ENCODE measurements at places on chromosomes 7 and 10.

GRCh38 chr7:29806208-29806994 lies at the start of gene WIPF3:
Gene WIPF3, plus strand, starts transcription at chr7:29806508. Its CDS starts 28,217 bp downstream, at chr7:29834725.
- DNase-seq, result no peak

DNA sequence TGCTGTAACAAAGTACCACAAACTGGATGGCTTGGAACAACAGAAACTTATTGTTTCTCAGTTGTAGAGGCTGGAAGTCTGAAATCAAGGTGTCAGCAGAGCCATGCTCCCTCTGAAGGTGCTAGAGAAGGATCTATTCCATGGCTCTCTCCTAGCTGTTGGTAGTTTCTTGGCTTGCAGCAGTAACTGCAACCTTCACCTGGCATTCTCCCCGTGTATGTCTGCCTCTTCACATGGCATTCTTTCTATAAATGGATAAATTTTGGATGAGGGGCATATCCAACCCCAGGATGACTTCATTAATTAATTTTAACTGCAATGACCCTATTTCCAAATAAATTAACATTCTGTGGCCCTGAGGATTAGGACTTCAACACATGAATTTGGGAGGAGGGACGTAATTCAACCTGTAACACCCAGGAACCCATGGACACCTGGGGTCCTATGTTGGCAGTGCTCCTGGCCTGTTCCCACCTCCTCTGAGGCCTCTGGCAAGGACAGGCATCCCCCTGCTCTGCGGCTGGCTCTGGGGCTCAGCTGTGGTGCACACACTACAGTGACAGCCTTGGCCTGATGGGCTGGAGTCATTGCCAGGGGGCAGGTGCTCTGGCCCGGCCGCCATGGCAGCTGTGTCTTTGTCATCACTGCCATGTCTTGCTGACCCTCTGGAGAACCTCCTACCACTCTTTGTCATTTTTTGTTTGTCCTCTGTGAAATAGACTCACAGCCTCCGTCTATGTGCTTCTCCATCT lies 30.8 kb downstream of the LSMEM1 start:
- DNase-seq, result no peak

GRCh38 chr7:128264477-128264876 lies 23.4 kb downstream of the LEP start:
- DNase-seq, result no peak

GRCh38 chr10:19231034-19231433 lies 182.4 kb downstream of the MALRD1 start:
- no peak for DNase-seq

DNA sequence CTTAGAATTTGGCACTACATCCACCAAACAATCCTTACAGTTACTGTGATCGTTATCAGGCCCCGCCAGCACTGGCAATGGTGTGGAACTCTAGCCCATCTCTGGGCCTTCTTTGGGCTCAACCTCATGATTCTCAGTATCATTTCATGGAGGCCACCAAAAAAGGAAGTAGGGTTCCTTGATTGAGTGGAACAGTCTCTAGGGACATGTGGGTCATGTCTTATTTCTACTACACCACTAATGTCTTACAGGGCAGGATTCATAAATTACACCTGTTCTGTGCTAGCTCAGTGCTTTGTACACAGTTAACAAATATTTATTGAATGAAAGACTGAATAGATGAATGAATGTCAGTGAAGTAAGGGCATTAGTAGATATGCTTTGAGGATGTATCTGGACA lies 53.9 kb downstream of the AP3M1 start:
- no peak for DNase-seq

GRCh38 chr7:65827366-65827765 lies 45.5 kb upstream of the VKORC1L1 start:
- DNase-seq, result no peak

DNA sequence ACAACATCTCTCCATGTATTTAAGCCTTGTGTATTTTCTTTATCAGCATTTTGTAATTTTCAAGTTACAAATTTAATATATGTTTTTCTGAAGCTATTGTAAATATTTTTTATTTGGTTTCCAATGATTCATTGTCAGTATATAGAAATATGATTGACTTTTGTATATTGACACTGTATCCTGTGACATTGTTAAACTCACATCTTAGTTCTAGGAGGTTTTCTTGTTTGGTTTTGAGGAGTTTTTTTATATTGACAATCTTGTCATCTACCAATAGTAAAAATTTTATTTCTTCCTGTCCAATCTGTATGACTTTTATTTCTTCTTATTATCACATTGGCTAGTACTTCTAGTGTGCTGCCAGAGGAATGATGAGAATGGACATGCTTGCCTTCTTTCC lies 393.7 kb downstream of the GPAM start:
- no peak for DNase-seq

- DNase-seq, result no peak
Measured at GRCh38 chr7:49630513-49630912, 142.9 kb upstream of the VWC2 start.

GRCh38 chr10:97861924-97862323 lies 12.3 kb downstream of the GOLGA7B start:
- no peak for DNase-seq

DNA sequence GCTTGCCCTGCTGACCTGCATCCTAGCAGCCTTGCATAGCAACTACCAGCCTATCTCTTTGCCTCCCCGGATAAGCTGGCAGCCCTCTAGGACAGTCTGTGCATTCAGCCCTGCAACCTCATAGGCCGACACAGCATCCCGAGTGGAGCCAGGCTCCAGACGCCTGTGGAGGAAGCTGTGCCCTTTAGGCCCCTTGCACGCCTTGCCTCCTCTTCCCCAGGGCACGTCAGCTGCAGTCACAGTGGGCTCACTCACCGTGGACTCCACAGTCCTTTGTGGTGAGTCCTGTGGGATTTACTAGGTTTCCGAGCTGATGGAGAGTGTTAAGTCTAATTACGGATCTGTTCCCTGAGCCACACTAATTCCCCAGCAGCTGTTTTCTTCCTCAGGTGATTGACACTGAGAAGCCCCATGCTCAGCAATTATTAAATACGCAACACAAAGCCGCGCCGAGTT lies 540.0 kb downstream of the TCERG1L start:
- no peak for DNase-seq

DNA sequence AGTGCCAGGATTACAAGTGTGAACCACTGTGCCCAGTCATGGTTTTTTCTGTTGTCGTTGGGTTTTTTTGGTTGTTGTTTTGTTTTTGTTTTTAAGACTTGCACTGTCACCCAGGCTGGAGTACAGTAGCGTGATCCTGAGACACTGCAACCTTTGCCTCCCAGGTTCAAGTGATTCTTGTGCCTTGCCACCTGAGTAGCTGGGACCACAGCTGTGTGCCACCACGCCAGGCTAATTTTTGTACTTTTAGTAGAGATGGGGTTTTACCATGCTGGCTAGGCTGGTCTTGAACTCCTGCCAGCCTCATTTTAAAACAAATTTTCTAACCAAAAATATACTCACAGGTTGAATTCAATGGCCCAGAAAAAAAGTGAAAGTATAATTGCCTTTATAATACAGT lies 174.1 kb downstream of the AHR start:
- no peak for DNase-seq

DNA sequence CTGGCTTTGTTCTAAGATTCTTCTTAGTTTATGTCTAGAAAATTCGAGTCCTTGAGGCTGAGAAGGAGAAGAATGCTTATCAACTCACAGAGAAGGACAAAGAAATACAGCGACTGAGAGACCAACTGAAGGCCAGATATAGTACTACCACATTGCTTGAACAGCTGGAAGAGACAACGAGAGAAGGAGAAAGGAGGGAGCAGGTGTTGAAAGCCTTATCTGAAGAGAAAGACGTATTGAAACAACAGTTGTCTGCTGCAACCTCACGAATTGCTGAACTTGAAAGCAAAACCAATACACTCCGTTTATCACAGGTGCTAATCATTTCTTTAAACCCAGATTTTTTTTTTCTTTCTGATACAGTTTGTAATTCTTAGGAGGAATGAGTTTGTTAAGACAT lies 6.7 kb downstream of the CEP55 start:
- no peak for DNase-seq

- no peak for DNase-seq
Measured at GRCh38 chr10:117900280-117900679, 146.5 kb downstream of the RAB11FIP2 start.

- DNase-seq, result no peak
Measured at GRCh38 chr10:75825235-75825634, 393.8 kb downstream of the LRMDA start.

DNA sequence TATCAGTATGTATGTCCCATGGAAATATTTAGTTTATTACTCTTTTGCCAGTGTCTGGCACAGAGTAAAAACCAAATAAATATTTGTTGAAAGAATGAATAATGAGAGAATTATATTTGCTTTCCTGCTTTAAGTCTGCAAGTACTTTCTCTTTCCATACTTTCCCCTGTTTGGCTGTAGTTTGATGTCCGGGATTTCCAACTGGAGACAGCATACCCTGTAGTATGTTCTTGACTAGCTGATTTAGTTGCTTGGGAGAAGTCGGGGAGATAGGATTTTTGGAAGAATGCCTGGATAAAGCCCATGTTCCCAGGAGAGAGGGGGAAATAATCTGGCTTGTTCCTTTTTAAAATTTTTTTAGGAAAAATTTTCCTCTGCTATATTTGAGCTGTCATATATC lies 516.1 kb downstream of the CCSER2 start:
- no peak for DNase-seq

GRCh38 chr7:126022452-126022851 lies 1092.8 kb upstream of the POT1 start:
- DNase-seq, result no peak

DNA sequence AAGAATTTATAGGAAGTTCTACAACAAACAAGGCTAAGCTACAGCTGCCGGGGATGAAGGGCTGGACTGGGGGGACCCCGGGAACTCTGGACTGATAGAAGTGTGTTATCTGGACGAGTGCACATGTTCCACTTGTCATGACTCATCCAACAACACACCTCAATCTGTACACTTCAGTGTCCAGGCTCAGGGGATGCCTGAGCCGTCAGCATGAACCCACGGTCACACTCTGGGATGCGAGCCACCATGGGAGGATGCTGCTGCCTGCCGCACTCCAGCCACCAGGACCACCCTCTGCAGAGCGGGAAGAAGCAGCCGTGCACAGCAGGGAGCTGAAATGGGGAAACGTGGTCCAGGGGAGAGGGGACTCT lies 67.5 kb downstream of the MAD1L1 start:
- DNase-seq, result no peak

DNA sequence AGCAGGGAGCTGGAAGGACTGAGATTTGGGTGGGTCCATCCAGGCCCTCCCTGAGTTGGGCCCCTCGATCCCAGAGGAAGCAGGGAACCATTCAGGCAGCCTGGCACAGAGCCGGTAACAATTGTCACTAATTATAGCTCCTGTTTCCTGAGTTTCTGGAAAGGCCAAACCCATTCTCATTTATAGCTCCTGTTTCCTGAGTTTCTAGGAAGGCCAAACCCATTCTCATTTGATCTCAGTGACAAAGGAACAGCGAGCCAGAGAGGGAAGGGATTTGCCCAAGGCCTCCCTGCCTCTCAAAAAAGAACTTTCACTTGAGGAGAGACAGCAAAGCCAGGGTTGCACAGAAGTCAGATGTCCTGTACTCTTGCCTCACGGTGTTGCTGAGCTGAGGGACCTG lies 521.9 kb downstream of the TYW1 start:
- DNase-seq, result no peak

- DNase-seq, result no peak
Measured at GRCh38 chr10:35462491-35462934, 126.2 kb downstream of the CCNY start.

GRCh38 chr7:23383225-23383624 lies 84.1 kb downstream of the MALSU1 start:
- DNase-seq, result no peak

DNA sequence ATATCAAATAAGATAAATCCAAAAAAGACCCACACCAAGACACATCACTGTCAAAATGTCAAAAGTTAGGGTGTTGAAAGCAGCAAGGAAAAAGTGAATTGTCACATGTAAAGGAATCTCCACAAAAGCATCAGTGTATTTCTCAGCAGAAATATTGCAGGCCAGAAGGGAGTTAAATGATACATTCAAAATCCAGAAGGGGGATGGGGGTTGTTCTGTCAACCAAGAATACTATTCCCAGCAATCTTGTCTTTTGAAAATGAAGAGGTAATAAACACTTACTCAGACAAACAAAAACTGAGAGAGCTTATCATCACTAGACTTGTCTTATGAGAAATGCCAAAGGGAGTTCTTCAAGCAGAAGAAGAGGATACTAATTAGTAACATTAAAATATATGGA lies 191.1 kb upstream of the NOBOX start:
- no peak for DNase-seq

DNA sequence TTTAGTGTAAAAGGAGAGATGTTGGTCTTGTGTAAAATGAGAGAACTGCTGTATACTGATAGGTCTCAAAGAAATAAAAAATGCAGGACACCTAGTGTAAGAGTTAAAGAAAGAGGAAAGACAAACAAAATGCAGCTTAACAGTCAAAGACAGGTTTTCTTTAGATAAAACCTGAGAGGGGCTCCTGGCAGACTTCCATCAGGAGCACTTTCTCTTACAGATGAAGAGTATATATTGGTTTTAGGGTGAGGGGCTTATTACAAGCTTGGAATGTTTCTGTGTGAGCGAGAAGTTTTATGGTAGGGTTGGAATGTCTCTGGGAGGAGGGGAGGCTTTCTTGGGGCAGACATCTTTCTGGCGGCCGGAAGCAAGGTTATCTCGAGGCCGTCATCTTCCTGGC lies 16.2 kb downstream of the ACBD7 start:
- DNase-seq, result no peak

DNA sequence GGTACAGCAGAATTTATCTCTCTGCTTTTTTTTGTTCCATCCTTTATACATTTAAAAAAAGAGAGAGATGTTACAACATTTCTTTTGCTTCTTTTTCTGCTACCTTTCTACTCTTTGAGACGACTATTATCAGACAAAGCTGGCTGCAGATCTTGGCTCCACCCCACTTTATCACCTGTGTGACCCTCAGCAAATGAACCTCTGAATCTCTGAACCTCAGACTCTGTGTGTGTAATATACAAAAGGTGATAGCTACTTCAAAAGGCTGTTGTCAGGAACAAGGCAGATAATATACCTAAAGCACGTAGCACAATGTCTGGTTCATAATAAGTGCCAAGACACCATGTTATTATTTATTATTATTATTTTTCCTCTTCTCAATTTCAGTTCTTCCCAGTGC lies 32.6 kb upstream of the UBE2D1 start:
- DNase-seq, result no peak

DNA sequence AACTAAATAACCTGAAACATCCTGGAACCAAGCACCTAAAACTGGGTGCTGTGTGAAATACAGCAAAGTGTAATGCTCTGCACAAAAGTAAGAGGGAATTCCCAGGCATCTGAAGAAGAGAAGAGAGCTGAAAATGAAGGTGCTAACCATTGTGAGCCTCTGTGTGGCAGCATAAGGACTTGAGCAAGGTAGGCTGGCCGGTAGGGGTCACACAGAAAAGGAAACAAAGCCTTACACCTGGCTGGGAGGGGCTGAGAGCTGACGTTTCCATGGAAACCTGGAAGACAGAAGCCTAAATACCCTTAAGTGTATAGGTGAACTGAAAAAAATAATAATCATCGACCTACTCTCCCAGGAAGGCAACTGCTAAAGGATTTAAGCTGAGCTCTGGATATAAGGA lies 48.6 kb downstream of the CUL1 start:
- DNase-seq, result no peak
